Naive thymus-derived CD8-positive, alpha-beta T cell (primary cell): ENCODE measurements at places on chromosomes 6 and 20.

- DNase-seq, result no peak
Observed at GRCh38 chr6:53701333-53702218, 36.0 kb upstream of the KLHL31 start.

DNA sequence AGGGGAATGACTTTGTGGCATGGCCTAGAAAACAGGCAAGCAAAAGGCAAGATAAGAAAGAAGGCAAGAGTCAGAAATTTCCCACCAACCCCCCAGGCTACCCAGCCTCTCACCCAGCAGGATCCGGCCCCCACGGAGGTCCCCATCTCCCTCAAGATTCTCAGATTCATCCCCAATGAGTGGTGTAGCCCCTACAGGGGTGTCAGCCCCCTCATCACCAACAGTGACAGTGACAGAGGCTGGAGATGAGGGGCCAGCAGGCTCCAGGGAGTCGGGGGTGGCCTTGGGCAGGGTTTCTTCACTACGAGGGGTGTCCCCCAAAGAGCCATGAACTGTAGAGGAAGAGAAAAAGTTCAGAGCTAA lies 1.0 kb downstream of the EHMT2 start:
- no peak for DNase-seq

DNA sequence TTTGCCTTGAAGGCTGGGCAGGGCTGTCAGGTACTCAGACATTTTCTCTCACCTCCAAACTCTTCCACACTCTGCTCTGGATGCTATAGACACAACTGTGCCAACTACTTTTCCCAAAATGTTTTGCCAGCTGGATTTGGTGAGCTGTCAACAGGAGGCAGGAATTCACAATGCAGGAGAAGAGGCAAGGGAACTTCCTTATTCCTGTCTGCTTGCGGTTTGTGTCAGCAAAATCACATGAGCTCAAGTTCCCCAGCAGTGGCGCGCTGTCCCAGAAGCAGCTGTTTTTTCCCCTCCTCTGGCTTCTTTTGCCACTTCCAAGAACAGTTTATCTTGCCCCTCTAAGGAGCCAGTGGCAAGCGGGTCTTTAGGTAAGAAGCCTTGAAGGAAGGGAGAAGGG lies 608.2 kb downstream of the PRKN start:
- DNase-seq, result no peak

DNA sequence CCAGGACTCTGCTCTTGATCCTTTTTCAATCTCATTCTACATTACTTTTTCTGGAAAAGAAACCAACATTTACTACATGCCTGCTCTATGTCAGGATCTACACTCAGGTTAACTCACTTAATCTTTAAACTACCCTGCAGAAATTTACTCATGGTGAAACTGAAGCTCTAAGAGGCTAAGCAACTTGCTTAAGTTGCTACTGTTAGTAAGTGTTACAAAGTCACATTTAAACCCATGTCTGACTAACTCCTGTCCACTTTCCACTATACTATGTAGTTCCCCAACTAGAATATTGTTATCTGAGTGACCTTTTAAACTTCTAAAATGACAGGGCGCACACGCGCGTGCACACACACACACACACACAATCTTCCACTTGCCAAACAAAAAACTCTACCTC lies 5.0 kb downstream of the CEP162 start:
- DNase-seq, result no peak

DNA sequence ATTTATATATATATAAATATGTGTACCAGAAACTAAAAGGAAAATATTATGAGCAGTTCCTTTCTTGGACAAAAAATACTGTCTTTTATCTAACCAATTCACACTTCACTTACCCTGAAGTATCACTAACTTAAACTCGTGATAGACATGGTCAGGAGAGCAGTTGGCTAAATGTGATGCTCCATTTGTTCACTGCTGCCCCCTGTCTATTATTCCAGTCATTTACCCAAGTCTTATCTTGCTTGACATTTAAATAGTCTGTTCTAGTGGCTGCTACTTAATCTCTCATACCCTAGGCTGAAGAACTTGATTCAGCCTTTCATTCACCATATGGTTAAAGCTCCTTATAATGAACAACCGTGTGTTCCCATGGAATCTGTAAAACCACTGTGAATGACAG lies 789.6 kb upstream of the EYS start:
- no peak for DNase-seq

GRCh38 chr6:71496722-71497033 lies 208.1 kb downstream of the OGFRL1 start:
- no peak for DNase-seq

- no peak for DNase-seq
Observed at GRCh38 chr6:14656649-14657048, 539.1 kb downstream of the CD83 start.

DNA sequence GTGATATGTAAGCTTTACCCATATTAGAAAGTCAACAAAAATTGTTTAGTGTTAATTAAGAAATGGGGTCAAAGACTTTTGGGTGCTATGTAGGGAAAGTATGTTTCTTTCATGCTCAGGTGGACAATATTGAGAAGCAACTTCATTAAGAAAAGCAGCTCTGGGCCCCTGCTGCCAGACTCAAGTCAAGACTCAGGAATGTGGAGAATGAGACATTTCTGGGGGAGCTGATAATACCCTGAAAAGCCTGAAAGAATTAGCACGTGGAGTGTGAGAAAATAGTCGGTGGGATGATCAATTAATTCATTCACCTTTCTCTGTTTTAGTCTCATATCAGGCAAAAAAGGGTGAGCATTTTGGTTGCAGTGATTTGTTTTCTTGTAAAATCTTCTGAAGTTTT lies 175.1 kb upstream of the IMPG1 start:
- no peak for DNase-seq

DNA sequence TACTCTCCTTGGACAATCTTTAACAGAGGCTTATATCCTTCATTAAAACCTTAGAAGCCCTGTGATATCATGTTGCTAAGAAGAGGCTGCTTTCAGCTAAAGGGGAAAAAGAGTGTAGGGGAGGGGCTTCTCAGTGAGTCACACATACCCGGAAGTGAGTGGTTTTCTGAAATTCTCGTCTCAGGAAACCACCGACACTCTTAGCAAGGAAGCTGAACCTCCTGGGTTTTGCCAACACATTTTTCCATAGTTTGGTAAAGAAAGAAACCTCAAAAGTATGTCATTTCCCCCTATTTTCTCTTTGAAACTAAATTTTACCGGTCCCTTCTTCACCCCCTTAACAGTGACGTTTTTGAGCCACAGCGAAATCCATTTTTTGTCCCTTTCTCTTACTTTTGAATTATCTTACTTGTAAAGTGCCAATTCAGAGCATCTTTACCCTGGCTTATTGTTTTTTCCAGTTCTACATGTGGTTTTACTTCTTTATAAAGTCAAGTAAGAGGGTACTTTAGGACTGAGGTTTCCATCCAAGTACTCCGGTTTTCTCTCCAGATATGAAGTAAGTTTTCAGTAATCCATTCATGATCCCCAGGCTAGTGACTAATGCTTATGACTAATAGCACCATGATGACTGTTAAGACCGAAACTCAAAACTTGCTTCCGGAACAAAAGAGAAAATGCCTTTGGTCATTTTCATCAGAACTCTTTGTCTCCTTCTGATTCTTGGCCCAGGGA lies 219.3 kb downstream of the ARHGAP18 start:
- DNase-seq, result peak; percentile 52

DNA sequence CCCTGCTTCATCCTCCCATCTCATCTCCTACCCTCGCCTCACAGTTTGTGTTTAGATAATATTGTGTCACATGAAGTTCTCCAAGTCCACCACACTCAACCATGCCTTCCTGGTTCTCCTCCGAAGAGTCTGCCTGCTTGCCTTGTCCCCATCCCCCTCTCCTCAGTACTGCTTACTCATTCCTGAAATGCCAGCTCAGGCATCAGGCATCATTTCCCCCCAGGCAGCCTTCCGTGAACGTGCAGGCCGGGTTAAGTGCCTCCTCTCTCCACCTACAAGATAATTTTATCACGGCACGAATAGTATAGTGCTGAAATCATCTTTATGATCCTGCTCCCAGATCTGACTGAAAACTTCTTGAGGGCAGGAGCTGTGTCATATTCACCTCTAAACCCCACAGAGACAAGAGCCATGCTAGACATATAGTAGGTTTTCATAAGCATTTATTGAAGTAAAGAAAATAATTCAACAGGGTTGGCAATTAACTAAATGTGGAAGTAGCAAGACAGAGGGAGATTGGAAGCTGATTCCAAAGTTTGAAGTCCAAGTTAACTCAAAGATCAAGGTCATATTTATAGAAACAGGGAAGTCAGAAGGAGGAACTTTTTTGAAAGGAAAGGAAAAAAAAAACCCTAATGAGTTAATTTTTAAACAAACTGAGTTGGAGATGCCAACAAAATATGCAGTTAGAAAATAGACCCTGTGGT lies 48.7 kb upstream of the BMP2 start:
- DNase-seq, result no peak

DNA sequence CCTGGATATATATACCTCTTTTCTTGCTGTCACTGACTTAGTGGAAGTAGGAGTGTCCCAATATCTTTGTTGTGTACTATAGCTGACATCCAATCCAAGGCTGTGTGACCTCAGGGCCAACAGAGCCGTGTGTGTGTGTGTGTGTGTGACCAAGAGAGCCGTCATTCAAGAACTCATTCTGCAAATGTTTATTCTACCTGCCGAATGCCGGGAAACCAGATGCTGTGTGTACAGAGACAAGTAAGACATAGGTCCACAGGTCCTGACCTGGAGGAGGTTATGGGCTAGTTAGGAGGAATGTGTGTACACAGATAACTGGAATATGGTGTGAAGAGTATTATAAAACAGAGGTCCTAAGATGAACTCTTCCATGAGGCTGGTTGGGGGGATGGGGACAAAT lies 190.0 kb downstream of the DHX35 start:
- DNase-seq, result no peak

DNA sequence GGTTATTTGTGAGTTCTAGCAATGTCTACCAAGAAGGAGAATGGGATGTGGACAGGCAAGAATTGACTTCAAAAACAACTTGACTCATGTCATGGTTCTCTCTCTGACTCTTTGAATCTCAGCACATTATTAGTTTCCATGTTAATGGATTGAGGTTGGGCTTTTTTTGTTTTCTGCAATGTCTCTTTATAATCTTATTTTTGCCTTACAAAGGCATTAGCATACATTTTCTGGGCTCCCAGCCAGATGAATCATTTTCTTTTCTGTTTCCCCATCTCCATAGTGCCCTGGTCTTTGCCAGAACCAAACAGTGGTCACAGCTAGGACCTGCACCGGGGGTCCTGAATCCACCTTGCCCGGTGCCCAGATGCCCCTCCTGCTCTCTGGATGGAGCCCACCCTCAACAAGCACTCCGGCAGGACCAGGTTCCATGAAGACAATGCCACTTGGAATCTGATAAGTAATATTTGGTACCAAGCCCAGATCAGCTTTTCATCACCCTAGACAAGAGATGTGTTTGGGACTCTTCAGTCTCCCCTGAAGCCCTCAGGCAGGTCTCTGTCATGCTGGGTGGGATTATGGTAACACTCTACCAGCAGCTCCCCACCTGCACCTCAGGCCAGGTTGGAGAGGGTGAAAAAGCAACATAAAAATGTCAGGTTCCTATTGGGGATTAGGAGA lies 266.7 kb upstream of the SULF2 start:
- DNase-seq, result no peak

- DNase-seq, result peak; percentile 57
Observed at GRCh38 chr6:47242483-47243386, 67.0 kb downstream of the TNFRSF21 start.

- no peak for DNase-seq
Observed at GRCh38 chr20:52168116-52168515, 23.5 kb downstream of the ZFP64 start.

- DNase-seq, result peak; percentile 49
Observed at GRCh38 chr20:63947638-63948456, 8.4 kb downstream of the UCKL1 start.

GRCh38 chr20:46174469-46175126 lies 56.5 kb downstream of the CD40 start:
- peak; percentile 45 for DNase-seq

- no peak for DNase-seq
Observed at GRCh38 chr20:46627234-46627633, 24.0 kb downstream of the SLC13A3 start.

- no peak for DNase-seq
Observed at GRCh38 chr6:73579389-73579788, 58.6 kb upstream of the EEF1A1 start.

GRCh38 chr6:46050845-46051405 lies 35.3 kb upstream of the CLIC5 start:
- no peak for DNase-seq

GRCh38 chr20:20549267-20549612 lies 163.2 kb downstream of the RALGAPA2 start:
- no peak for DNase-seq

DNA sequence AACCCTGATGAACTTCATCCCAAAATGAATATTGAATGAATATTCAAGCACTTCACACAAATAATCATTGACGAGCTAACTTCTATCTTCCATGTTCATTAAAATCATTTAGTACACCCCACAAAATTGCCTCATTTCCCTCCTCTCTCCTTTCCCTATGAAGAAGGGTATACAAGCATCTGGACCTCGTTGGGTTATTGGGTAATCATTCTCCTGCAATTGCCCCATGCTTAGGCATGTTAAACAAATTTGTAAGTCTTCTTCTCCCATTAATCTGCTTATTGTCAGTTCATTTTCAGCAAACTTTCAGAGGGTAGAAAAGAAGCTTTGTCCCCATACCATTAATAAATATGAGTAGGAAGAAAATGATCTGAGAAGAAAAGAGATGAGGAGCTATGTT lies 27.6 kb downstream of the PRKN start:
- DNase-seq, result no peak

- no peak for DNase-seq
Observed at GRCh38 chr20:55978550-55978949, 26.8 kb downstream of the CBLN4 start.

- no peak for DNase-seq
Observed at GRCh38 chr6:11273406-11274065, 41.1 kb upstream of the NEDD9 start.

DNA sequence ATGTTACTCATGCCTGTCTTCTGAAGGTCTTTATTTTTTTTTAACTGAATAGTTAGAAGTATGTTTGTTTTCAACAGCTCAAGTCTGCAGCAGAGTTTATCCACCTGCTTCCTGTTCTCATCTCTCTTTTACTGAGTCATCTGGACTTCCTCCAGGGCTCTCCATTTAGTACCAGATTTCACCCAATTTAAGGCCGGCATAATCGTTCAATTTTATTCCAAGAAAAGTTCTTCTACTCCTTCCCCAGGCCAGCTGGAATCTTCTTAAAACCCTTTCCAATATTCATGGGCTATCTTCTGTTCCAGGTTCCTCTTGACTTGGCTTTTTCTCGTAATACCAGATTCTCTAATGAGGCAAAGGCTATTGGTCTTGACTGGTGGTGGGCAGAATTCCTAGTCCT lies 79.0 kb upstream of the LAMA2 start:
- DNase-seq, result no peak

- no peak for DNase-seq
Observed at GRCh38 chr6:14068623-14069022, 48.9 kb upstream of the CD83 start.

- DNase-seq, result no peak
Observed at GRCh38 chr6:128097009-128097408, 196.2 kb upstream of the THEMIS start.
